ENCODE measurements at places on chromosomes 4 and X. TPM values are rescaled to one million over a fixed set of nuclear protein-coding genes. Genes with fewer than 3 reads are reported as not detected.

GYG2 gene
- 9.6 TPM for total RNA-seq

DNA sequence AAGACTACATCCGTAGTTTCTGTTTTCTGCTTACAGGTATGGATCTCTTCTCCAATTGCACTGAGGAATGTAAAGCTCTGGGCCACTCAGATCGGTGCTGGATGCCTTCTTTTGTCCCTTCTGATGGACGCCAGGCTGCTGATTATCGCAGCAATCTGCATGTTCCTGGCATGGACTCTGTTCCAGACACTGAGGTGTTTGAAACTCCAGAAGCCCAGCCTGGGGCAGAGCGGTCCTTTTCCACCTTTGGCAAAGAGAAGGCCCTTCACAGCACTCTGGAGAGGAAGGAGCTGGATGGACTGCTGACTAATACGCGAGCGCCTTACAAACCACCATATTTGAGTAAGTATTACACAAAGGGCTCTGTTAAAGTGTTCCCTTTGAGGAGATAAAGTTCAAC is 13.8 kb downstream of the PCDH10 start:
- H3K4me1 ChIP-seq = no peaks in the 10 kb centered on the region
- no peak for DNase-seq
- H3K4me3 ChIP-seq = no peak overlapping the region
- no peaks in the 10 kb centered on the region for H3K36me3 ChIP-seq

DNA sequence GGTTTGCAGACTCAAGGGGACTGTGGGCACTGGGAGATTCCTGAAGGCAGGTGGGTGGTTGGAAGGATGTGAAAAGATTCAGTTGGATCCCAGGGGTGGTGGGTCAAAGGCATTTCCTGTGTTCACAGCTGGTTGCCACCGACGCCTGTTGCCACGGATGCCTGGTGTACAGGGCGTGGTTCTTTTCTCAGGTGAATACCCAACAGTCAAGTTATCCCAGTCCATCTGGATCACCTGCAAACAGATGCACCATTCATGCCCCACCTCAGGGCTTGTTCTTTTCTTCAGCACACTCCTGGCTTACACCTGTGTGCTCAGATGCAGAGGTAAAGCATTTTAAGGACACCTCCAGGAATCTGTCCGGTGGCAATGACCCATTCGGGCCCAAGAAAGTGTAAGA is 55.8 kb upstream of the SHOX start:
- DNase-seq = no peak
- no peaks in the 10 kb centered on the region for H3K27me3 ChIP-seq
- no peaks in the 10 kb centered on the region for H3K36me3 ChIP-seq
- H3K4me3 ChIP-seq = no peak overlapping the region
- no peaks in the 10 kb centered on the region for H3K4me1 ChIP-seq

FREM3 gene
- total RNA-seq = 1.9 TPM

GRCh38 chrX:139930916-139931645 is 1.8 kb downstream of the ATP11C start:
- peak overlapping the region; percentile 52 for H3K4me3 ChIP-seq
- no peak for DNase-seq
- H3K27me3 ChIP-seq = no peaks in the 10 kb centered on the region
- no peaks in the 10 kb centered on the region for H3K4me1 ChIP-seq

HELT gene
- not detected for total RNA-seq

DNA sequence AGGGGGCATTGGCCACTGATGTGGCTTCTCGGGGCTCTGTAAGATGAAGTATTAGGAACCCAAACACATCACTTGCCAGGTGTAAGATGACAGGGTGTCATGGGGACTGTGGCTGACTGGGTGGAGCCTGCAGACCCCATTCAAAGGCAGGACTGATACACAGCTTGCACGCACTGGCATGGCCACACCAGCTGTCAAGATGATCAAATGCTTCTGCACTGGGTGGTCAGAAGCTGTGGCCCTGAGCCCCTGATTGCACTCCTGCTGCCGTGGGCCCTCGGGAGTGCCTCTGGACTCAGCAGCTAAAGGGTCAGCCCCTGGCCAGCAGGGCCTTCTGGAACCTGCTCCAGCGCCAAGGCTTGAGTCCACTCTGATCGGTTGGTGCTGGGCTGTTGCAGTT is 48.8 kb upstream of the GRPEL1 start:
- no peak overlapping the region for H3K4me3 ChIP-seq
- no peaks in the 10 kb centered on the region for H3K27me3 ChIP-seq
- no peak for DNase-seq
- H3K36me3 ChIP-seq = no peaks in the 10 kb centered on the region
- H3K27ac ChIP-seq = no peak overlapping the region
- no peaks in the 10 kb centered on the region for H3K4me1 ChIP-seq

NUDT9 gene
- 40.9 TPM for total RNA-seq

SOX3 gene
- total RNA-seq = not detected

DNA sequence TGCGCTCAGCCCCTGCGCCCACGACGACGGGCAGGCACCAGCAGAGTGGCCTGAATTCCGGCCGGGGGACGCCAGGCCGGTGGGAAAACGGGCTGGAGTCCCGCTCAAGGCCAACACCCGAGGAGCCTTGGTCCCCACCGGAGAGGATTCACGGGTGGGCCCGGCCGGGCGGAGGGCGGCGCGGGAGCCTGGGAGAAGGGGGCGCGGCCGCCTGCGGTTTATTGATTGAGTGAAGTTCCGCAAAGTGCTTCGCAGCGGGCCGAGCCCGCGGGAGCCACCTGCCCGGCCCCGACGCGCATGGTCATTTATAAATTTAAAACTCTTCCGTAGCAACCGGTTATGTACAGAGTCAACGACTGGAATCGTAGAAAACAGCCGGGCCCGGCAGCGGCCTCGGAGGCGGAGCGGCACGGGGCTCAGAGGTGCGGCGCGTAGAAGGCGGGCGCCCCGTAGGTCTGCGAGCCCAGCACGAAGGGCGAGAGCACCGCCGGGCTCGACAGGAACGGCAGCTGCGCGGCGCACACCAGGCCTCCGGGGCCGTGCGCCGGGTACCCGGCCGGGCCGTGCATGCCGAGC is 3.6 kb downstream of the NKX1-1 start:
- no peak for DNase-seq
- no peak overlapping the region for H3K4me3 ChIP-seq
- no peak overlapping the region for H3K27ac ChIP-seq
- no peaks in the 10 kb centered on the region for H3K36me3 ChIP-seq
- no peaks in the 10 kb centered on the region for H3K4me1 ChIP-seq
- peaks cover 18% of the 10 kb centered on the region for H3K27me3 ChIP-seq

GRCh38 chrX:15816886-15817285 is 26.6 kb downstream of the ZRSR2 start:
- H3K4me3 ChIP-seq = no peak overlapping the region
- H3K36me3 ChIP-seq = no peaks in the 10 kb centered on the region

DNA sequence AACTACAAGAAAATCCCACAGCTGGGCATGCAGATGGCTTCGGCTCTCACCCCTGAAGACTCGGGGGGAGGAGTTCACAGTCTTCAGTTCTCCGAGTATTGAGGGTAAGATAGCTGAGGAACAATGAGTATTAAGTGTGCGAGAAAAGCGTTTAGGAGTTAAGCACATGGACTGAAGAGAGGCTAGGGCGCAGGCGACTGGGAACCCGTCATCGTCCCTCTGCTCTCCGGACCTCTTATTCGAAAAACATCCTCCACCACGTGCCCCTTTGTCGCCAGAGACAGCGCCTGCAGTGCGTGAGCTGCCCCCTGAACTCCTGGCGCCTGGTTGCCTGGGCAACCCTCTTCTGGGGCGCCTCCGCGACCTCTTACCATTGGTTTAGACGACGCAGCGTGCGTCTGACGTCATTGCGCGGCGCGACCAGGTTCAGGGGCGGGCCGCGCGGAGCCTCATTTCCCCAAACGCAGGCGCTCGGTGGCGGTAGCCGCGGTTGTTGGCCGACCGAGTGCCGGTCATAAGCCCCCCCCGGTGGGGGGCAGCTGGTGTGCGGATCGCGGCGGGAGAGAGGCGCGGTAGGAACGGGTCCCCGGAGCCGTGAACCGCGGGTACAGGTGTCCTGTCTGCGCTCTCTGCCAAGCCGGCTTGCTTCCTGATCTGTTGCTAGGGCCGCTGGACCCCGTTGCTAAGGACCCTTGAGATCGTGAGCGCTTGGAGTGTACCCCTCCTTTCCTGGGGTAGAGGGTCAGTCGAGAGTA is at the start of gene PACRGL:
Gene PACRGL (plus strand): TSS at position 452 of the 755 bp plus-strand sequence. CDS start 4,024 bp downstream, outside the sequence.
- H3K4me3 ChIP-seq = peak within 1 kb of the TSS; percentile 98
- DNase-seq = peak; percentile 91
- no peaks in the 10 kb centered on the region for H3K27me3 ChIP-seq

GRCh38 chr4:53150631-53151488 is 215.0 kb downstream of the SCFD2 start:
- no peaks in the 10 kb centered on the region for H3K36me3 ChIP-seq
- H3K27ac ChIP-seq = no peak overlapping the region
- DNase-seq = no peak
- H3K27me3 ChIP-seq = no peaks in the 10 kb centered on the region
- no peaks in the 10 kb centered on the region for H3K4me1 ChIP-seq

DNA sequence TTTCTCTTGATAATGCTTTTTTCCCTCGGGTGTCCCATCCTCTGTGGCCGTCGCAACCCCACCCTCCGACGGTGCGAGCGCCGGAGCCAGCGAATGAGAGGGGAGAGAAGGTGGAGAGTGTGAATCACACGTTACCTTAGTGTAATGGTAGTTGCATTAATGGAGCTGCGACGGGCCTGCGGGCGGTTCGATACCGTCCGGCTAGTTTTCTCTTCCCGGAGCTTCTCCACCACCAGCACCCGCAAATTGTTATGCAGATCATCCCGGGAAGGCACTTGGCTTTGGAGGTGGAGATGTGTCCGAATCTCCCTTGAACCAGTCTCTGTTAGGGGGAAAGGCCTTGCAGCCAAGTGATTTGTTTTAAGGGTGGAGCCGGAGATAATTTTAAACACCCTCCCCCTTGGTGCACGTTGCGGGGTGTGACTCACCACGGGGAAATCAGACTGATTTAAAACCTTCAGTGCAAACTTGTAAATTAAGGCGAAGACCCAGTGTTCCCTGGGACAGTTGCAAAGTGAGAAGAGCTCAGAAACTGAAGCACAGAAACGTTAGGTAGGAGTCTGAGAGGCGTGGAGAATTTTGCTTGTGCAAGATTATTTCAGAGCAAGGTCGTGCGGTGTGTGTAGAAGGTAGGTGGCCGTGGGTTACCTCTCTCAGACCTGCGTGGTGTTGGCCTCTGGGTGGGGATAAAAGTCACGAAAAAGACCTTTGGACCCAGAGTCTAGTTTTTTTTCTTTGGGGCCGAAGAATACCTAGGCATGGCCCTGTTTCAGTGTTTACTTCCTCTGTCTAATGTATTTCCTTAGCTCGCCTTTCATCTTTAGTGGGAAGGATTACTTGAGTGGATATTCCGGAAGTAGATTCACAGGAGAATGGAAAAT is 1.3 kb downstream of the AFF1 start:
- DNase-seq = peak; percentile 87
- peak overlapping the region; percentile 96 for H3K27ac ChIP-seq
- H3K36me3 ChIP-seq = no peaks in the 10 kb centered on the region
- H3K4me3 ChIP-seq = peak overlapping the region; percentile 88
- H3K27me3 ChIP-seq = no peaks in the 10 kb centered on the region
- peaks cover 8% of the 10 kb centered on the region for H3K4me1 ChIP-seq

TLR6 gene
- total RNA-seq = 5.8 TPM

- no peaks in the 10 kb centered on the region for H3K36me3 ChIP-seq
- no peak overlapping the region for H3K4me3 ChIP-seq
- no peak for DNase-seq
Observed at GRCh38 chr4:64584981-64585557, 175.8 kb upstream of the TECRL start.

REPS2 gene
- total RNA-seq = 18.2 TPM

GRCh38 chr4:54961357-54961975 is 163.9 kb downstream of the KDR start:
- H3K4me1 ChIP-seq = no peaks in the 10 kb centered on the region
- H3K36me3 ChIP-seq = no peaks in the 10 kb centered on the region
- no peak overlapping the region for H3K4me3 ChIP-seq
- H3K27me3 ChIP-seq = no peaks in the 10 kb centered on the region
- no peak overlapping the region for H3K27ac ChIP-seq
- DNase-seq = no peak

GYPE gene
- total RNA-seq = not detected

DNA sequence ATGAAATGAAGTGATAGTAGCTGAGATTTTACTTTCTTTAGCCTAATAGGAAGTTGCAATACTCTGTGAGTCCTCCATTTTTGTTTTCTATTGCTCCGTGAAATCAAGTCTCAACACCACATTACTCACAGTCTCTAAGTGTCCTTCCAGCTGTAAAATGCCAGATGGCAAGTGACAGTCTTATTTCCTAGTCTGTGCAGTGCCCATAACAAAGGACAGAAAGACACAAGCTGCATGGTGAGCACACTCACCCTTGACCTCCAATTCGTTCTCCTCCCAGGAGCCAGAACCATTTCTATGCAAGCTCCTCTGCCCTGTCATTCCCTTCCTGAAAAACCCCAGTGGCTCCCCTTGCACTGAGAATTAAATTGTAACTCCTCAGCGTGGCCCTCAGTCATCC is 101.6 kb downstream of the PARM1 start:
- H3K4me3 ChIP-seq = no peak overlapping the region
- H3K27me3 ChIP-seq = no peaks in the 10 kb centered on the region
- no peaks in the 10 kb centered on the region for H3K36me3 ChIP-seq
- no peaks in the 10 kb centered on the region for H3K4me1 ChIP-seq
- H3K27ac ChIP-seq = no peak overlapping the region

GRCh38 chrX:41824551-41824950 is 98.8 kb downstream of the CASK start:
- no peaks in the 10 kb centered on the region for H3K36me3 ChIP-seq
- H3K4me3 ChIP-seq = no peak overlapping the region
- H3K4me1 ChIP-seq = no peaks in the 10 kb centered on the region

GRCh38 chr4:1969928-1970723 is 38.6 kb downstream of the NELFA start:
- no peak overlapping the region for H3K27ac ChIP-seq
- no peaks in the 10 kb centered on the region for H3K4me1 ChIP-seq
- no peaks in the 10 kb centered on the region for H3K36me3 ChIP-seq
- DNase-seq = no peak
- H3K27me3 ChIP-seq = no peaks in the 10 kb centered on the region
- no peak overlapping the region for H3K4me3 ChIP-seq

RBM46 gene
- total RNA-seq = not detected

DNA sequence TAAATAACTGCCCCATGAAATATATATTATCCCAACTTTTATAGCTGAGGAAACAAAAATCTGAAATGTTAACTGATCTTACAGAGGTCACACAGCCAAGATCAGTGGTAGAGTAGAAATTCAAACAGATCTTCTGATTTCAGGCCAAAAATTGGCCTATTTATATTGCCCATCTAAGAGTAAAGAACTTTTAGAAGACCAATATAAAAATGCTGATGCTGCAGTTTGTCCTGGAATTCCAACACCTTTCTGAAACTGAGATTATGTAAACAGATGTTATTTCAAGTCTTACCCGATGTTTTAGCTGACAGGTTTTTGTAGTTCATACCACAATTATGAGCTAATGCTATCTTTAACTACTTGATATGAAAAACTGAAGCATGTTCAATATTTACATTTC is 51.1 kb downstream of the SPANXN3 start:
- H3K4me1 ChIP-seq = no peaks in the 10 kb centered on the region
- no peaks in the 10 kb centered on the region for H3K27me3 ChIP-seq
- no peaks in the 10 kb centered on the region for H3K36me3 ChIP-seq

- no peaks in the 10 kb centered on the region for H3K36me3 ChIP-seq
- H3K4me1 ChIP-seq = no peaks in the 10 kb centered on the region
- DNase-seq = no peak
- no peak overlapping the region for H3K4me3 ChIP-seq
- H3K27ac ChIP-seq = no peak overlapping the region
- no peaks in the 10 kb centered on the region for H3K27me3 ChIP-seq
Observed at GRCh38 chrX:136954930-136955329, 74.4 kb upstream of the RBMX start.

MAGEB10 gene
- total RNA-seq = not detected

RHOXF2 gene
- not detected for total RNA-seq

RAB39B gene
- 0.24 TPM for total RNA-seq

Measured in uterus (tissue), 4 donors.